ENCODE measurements at places on chromosomes 6 and 20. TPM values are rescaled to one million over a fixed set of nuclear protein-coding genes. Genes with fewer than 3 reads are reported as not detected.

Gene WFDC12
- total RNA-seq, result not detected

DNA sequence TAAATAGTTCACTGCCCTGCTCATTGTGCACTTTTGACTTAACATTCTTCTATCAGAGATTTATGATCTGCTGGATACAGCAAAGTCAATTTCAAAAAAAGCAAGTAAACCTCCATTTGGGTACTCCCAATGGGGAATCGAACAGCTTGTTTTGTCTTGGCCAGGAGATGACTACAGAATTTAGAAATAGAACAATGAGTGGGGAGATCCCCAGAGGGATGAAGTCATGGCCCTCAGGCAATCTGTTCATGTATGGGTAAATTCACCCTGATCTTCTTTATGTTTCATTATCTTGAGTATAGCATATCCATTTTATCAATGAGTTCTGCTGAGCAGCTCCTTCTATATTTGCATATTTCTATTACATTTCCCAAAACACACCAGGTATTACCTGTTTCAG, 1681.9 kb downstream of the HACE1 start:
- H3K36me3 ChIP-seq, result no peaks in the 10 kb centered on the region
- H3K4me1 ChIP-seq, result no peaks in the 10 kb centered on the region
- DNase-seq, result no peak
- no peaks in the 10 kb centered on the region for H3K27me3 ChIP-seq
- no peak overlapping the region for H3K4me3 ChIP-seq

Gene OR2B6
- not detected for total RNA-seq

Gene MSH5
- total RNA-seq, result 46.7 TPM

GRCh38 chr6:18203786-18204185, 48.6 kb downstream of the KDM1B start:
- no peak for DNase-seq
- no peak overlapping the region for H3K27ac ChIP-seq
- H3K4me3 ChIP-seq, result no peak overlapping the region
- H3K27me3 ChIP-seq, result no peaks in the 10 kb centered on the region

DNA sequence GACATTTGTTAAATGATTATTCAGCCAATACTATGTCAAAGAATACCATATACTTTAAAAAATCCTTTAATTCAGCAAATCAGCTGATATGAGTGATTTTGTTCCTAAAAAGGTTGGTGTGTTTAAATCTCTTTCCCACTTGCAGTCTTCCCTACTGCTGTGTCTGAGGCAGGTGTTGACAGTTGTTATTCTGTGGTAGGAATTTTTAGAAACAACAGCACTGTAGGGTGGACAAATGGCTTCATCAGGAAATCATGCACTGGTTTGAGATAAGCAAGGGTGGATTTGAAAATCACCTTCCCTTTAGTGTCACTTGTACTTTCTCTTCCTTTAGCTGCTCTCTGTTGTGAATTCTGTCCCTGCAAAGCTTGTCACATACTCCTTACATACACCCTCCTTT, 213.7 kb upstream of the SGK1 start:
- H3K36me3 ChIP-seq, result no peaks in the 10 kb centered on the region
- H3K27ac ChIP-seq, result no peak overlapping the region
- peaks cover 3% of the 10 kb centered on the region for H3K27me3 ChIP-seq
- H3K4me1 ChIP-seq, result peaks cover 11% of the 10 kb centered on the region
- no peak overlapping the region for H3K4me3 ChIP-seq

Gene MYB
- total RNA-seq, result 4.7 TPM

Gene BEND6
- 1.3 TPM for total RNA-seq

Gene TRIM10
- 0.17 TPM for total RNA-seq

- no peak overlapping the region for H3K27ac ChIP-seq
- no peak overlapping the region for H3K4me3 ChIP-seq
- H3K36me3 ChIP-seq, result peaks cover 17% of the 10 kb centered on the region
- no peaks in the 10 kb centered on the region for H3K4me1 ChIP-seq
- DNase-seq, result peak; percentile 66
Measured at GRCh38 chr20:58708246-58708931, 15.8 kb downstream of the NPEPL1 start.

DNA sequence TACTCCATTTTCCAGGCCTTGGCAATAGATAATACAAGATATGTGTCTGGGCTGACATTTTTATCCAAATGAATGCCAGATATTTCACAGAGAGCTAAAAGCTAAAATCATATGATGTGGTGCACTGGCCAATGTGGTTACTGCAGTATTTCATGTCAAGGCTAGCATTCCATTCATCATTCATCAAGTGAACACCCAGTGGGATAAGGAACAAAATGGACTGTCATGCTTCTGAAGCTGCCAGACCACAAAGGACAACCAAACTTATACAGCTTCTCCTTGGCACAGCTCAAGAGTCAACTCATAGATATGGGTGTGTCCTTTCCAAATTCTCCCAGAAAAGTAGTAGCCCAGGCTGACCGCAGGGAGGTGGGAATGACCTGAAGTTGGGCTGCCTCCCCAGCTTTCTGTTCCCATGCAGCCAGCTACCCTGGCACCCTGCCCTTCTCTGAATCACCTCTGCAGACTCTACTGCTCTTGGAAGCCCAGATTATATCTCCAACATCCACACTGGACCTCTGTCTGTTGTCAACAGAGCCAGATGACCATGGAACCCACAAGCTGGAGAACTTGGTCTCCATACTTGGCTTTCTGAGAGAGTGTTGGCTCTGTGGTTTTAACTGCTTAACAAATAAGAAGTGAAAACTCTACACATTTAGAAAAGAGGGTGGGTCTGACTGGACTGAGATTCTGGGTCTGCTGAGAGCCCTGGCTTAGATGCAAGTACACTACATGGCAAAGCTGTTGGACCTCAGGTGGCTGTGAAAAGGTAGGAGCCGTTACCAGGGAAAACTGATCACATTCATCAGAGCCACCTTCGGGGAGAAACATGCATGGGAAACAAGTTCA, 122.8 kb downstream of the ALDH8A1 start:
- H3K4me3 ChIP-seq, result no peak overlapping the region
- peaks cover 7% of the 10 kb centered on the region for H3K27me3 ChIP-seq
- DNase-seq, result no peak
- H3K27ac ChIP-seq, result no peak overlapping the region

- no peaks in the 10 kb centered on the region for H3K4me1 ChIP-seq
- no peak for DNase-seq
- no peak overlapping the region for H3K27ac ChIP-seq
- H3K36me3 ChIP-seq, result no peaks in the 10 kb centered on the region
Measured at GRCh38 chr6:48475275-48475674, 364.3 kb upstream of the PTCHD4 start.

- H3K4me3 ChIP-seq, result no peak overlapping the region
- no peak for DNase-seq
- H3K4me1 ChIP-seq, result peaks cover 26% of the 10 kb centered on the region
- H3K36me3 ChIP-seq, result no peaks in the 10 kb centered on the region
- H3K27me3 ChIP-seq, result no peaks in the 10 kb centered on the region
- H3K27ac ChIP-seq, result no peak overlapping the region
Measured at GRCh38 chr6:3517350-3517749, 60.5 kb upstream of the SLC22A23 start.

Gene NUDT3
- 19.4 TPM for total RNA-seq

DNA sequence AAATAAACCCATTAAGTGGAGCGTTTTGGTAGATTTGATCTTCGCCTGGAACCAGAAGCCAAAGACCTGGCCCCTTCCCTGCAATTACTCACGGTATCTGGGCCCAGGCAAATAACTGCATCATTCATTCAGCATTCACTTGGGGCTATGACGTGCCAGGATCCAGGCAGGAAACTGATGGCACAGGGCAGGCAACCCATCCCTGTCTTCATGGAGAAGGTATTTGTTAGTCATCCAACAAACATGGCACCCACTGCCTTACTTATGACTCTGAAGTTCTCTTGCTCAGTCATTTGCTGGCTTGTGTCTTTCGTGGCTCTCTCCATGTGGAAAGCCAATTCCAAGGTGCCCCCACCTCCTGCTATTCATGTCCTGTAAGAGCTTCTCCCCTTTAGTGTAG, 232.4 kb downstream of the BMP7 start:
- H3K4me3 ChIP-seq, result no peak overlapping the region
- no peaks in the 10 kb centered on the region for H3K36me3 ChIP-seq
- peaks cover 22% of the 10 kb centered on the region for H3K27me3 ChIP-seq
- H3K27ac ChIP-seq, result peak overlapping the region; percentile 55
- H3K4me1 ChIP-seq, result peaks cover 43% of the 10 kb centered on the region

DNA sequence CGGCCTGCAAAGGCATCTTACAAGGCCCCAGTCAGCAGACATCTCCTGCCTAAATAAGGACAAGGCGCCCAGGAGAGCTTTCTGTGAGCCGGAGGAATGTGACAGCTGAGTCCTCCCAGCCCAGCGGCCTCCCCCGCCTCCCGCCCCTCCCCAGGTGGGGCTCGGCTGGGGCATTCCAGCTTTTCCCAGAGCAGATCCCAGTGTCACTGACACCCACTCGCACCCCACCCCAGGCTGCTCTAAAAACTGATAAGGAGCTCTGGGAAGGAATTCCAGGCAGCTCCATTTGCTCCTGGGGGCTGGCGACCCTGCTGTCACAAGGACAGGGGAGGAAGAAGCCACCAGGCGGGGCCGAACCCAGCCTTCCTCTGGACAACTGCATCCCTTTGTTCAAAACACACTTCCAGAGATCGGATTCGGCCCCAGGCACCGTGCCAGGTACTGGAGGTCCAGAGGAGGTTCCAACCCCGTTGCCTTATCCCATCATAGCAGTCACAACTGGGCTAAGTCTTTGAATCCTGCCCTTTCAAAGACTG, 49.7 kb downstream of the JPH2 start:
- H3K4me3 ChIP-seq, result peak overlapping the region; percentile 41
- no peak for DNase-seq

DNA sequence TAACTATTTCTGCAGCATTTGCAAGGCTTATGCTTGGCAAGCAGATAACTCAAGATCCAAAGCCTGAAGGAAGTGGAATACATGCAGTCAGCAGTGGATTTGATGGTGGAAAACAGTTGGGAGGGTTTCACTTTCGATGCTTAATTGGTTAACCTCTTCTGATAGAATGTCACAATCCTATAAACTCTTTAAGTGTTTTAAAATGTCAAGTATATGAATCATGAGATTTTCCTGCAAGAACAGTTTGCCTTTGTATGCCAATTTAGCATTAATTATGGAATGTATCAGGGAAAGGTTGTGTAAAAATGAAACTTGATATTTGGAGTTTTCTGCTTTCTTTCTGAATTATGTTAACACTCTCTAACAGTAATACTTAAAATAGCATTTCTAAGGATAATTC, 36.6 kb downstream of the NKX2-4 start:
- no peaks in the 10 kb centered on the region for H3K27me3 ChIP-seq
- H3K4me3 ChIP-seq, result no peak overlapping the region
- peaks cover 23% of the 10 kb centered on the region for H3K36me3 ChIP-seq
- DNase-seq, result no peak
- H3K27ac ChIP-seq, result no peak overlapping the region
- H3K4me1 ChIP-seq, result no peaks in the 10 kb centered on the region

GRCh38 chr6:51241376-51241775, 422.7 kb downstream of the TFAP2B start:
- H3K36me3 ChIP-seq, result no peaks in the 10 kb centered on the region
- H3K4me1 ChIP-seq, result no peaks in the 10 kb centered on the region

- no peaks in the 10 kb centered on the region for H3K27me3 ChIP-seq
- DNase-seq, result no peak
- no peak overlapping the region for H3K4me3 ChIP-seq
- H3K4me1 ChIP-seq, result peaks cover 29% of the 10 kb centered on the region
- no peak overlapping the region for H3K27ac ChIP-seq
- peaks cover 5% of the 10 kb centered on the region for H3K36me3 ChIP-seq
Measured at GRCh38 chr6:22357724-22358189, 60.9 kb upstream of the PRL start.

All from type B pancreatic cell (in vitro differentiated cells).